ENCODE measurements at places on chromosomes 13 and 19.

GRCh38 chr19:30420881-30421280, 48.7 kb downstream of the ZNF536 start:
- DNase-seq: no peak

DNA sequence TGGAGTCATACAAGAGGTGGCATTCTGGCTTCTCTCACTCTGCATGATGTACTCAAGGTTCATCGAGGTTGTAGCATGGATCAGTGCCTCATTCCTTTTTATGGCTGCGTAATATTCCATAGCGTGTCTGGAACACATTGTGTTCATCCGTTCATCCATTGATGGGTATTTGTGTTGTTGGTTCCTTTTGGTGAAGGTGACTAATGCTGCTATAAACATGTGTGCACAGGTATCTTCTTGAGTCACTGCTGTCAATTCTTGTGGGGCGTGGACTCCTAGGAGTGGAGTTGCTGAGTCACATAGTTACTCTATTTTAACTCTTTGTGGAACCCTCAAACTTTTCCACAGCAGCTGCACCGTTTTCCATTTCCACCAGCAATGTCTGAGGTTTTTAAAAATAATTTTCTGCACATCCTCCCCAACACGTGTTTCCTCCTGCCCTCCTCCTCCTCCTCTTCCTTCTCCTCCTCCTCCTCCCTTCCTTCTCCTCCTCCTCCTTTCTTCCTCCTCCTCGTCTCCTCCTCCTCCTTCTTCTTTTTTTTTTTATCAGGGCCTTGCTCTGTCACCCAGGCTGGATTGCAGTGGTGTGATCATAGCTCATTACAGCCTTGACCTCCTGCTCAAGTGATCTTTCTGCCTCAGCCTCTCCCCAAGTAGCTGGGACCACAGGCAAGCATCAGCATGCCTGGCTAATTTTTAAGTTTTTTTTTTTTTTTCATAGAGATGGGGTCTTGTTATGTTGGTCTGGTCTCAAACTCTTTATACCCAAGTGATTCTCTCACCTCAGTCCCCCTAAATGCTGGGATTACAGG, 2.0 kb upstream of the TMEM221 start:
- no peak for DNase-seq

- DNase-seq: no peak
Measured at GRCh38 chr13:33937373-33938098, 119.6 kb downstream of the RFC3 start.

GRCh38 chr19:5588441-5588840, 20.7 kb upstream of the TINCR start:
- no peak for DNase-seq

GRCh38 chr19:8377598-8377997, 12.6 kb upstream of the RAB11B start:
- DNase-seq: no peak

- no peak for DNase-seq
Measured at GRCh38 chr19:56933014-56933705, 92.6 kb upstream of the PEG3 start.

DNA sequence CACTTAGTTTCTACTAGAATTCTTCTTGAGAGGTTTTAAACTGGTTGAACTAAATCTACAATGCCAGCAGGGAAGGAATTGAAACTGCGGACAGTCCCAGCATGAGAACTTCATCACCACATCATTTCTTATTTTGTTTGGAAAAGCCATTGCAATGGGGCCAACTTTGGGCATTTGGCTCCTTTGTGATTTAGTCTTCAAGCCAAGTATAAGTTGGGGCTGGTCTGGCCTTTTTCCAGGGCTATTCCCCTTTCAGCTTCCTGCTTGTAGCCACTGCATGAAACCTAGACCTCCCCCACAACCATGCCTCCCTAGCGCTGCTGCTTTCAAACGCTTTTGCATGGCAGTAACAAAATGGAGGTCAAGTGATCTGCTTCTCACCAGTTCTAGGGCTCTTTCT, 142.3 kb downstream of the RGCC start:
- DNase-seq: no peak

DNA sequence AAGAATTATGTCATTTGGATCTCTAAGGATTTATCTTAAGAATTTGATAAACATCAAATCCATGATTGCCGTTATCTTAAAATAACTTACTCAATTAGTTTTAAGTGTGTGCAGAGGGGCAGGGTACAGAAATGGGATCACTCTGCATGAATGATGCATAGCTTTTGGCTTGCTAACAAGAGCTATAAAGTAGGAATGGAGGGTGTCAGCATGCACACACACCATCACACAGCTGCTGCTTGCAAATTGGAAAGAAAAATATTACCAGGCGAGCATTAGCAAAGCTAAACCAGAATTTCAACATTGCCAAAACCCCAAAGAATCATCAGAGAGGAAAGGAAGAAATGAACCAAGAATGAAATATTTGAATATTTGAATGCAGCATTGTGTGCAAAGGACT, 580.6 kb downstream of the LMO7 start:
- DNase-seq: no peak

GRCh38 chr13:41006978-41007743, 12.0 kb downstream of the ELF1 start:
- DNase-seq: no peak

DNA sequence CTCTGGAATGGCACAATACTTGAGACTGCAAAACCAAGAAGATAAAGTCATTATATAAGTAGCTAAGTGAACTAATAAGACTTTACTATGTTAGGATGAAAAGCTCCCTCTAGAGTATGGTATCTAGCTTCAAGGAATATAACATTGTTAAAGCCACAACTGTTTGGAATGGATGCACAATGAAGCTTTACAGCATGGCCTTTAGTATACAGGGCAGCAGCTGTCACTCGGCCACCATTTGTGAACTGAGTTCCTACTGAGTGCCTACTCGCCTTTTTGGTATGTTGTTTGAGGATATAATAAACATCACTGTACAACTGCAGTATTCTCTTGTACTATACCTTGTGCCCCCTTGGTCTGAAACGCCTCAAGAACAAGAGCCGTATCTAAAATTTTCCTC, 6.8 kb downstream of the ALG5 start:
- no peak for DNase-seq

GRCh38 chr13:39274739-39275325, 236.6 kb downstream of the NHLRC3 start:
- no peak for DNase-seq

- DNase-seq: no peak
Measured at GRCh38 chr19:16571822-16572331, 338 bp downstream of the SLC35E1 start.

DNA sequence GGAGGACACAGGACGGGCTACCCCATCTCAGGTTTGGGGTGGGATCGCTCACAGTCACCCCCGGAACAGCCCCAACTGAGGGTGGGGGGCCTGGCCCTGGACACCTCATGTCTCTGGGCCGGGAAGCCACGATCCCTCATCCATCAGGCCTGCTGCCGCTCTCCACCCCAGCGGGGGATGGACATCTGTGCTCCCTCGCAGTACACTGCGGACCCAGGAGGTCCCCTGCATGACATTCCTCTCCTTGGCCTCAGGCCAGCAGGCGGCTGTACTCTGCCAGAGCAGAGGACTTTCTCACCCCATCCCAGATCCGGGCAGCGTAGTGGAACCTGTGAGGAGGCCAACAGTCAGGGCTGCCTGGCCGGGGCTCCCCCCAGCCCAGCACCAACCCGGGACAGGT, 15.5 kb downstream of the IRGC start:
- no peak for DNase-seq

- DNase-seq: no peak
Measured at GRCh38 chr13:83378908-83379307, 503.4 kb downstream of the SLITRK1 start.

DNA sequence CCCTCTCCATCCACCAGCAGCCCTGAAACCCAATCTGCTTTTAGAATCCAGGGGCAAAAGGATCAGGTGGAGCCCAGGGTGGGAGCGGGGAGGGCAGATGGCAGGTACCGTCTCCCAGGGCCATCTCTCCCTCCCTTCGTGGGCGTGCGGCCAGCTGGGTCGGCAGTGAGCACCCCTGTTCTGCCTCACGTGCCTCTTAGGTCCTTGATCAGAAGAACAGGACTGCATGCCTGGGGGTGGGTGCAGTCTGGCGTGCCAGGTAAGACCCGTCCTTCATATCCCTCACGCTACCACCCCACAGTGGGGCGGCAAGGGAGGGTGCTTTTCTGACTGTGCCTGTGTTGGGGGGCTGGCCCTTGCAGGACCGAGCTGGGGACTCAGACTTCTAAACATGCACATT, 2.0 kb downstream of the SLC8A2 start:
- DNase-seq: no peak

DNA sequence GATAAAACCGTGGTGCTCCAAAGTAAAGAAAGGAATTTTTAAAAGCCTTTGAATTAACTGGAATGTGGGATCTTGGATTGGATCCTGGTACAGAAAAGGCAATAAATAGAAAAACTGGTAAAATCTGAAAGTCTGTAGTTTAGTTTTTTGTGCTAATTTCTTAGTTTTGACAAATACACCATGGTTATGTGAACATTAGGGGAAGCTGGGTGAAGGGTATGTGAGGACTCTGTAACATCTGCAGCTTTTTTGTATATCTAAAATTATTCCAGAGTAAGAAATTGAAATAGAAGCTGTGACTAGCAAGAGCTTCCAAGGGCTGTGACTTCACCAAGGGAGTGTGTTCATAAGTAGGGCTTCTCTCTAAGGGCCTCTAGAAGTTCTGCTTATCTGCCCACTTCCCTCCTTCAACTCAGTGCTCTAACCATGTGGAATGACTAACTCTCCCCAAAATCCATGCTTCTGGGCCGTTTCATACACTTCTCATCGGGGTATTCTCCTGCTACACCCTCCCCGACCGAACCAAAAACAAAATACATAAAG, 26.5 kb downstream of the ARHGAP35 start:
- DNase-seq: no peak

DNA sequence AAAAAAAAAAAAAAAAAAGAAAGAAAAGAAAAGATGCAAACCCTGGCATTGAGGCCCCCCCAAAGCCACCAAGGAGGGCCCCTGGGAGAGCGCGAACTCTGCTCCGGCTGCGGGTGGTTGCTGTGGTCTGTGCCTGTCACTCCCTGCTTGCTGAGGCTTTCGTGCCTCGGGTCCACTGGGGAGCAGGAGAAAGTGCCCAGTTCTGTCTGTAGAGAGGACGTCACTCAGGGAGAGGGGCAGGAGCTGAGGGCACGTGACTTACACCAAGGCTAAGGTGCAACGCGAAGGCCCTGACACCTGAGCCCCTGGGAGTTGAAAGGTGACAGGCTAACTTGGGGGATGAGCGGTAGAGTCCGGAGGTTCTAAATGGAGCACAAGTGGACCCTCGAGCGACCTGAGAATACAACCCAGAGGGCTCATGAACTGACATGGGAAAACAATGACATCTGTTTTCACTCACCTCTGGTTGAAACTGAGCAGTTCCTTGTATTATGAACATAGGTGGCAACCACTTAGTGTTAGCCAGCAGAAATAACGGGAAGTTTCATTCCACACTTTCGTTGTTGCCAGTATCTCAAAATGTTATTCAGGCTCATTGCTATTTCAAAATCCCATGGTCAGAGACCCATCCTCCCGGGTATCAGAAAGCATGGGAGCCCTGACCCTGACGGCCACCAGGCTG, 69.2 kb upstream of the TM9SF2 start:
- DNase-seq: no peak

- no peak for DNase-seq
Measured at GRCh38 chr13:20219577-20219976, 12.5 kb downstream of the GJB6 start.

GRCh38 chr19:19461671-19462622, 53.4 kb downstream of the TSSK6 start:
- DNase-seq: no peak

DNA sequence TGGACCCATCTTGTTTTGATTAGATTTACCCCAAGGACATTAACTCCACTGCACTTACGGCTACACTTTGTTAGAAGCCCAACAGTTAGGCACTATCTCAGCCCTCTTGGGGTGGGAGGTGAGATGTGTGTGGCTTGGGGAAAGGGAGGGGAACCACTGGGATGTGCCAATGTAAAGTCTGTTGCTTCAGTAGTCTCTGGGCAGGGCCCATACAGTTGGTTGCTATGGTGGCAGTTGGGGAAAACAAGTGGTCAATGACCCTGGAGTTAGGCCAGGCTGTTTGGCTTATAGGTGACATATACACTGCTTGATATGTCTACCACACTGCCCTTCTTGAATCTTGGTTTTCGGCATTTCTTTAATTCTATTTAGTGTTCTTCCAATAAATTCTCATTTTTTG, 8.9 kb upstream of the RB1 start:
- DNase-seq: no peak

DNA sequence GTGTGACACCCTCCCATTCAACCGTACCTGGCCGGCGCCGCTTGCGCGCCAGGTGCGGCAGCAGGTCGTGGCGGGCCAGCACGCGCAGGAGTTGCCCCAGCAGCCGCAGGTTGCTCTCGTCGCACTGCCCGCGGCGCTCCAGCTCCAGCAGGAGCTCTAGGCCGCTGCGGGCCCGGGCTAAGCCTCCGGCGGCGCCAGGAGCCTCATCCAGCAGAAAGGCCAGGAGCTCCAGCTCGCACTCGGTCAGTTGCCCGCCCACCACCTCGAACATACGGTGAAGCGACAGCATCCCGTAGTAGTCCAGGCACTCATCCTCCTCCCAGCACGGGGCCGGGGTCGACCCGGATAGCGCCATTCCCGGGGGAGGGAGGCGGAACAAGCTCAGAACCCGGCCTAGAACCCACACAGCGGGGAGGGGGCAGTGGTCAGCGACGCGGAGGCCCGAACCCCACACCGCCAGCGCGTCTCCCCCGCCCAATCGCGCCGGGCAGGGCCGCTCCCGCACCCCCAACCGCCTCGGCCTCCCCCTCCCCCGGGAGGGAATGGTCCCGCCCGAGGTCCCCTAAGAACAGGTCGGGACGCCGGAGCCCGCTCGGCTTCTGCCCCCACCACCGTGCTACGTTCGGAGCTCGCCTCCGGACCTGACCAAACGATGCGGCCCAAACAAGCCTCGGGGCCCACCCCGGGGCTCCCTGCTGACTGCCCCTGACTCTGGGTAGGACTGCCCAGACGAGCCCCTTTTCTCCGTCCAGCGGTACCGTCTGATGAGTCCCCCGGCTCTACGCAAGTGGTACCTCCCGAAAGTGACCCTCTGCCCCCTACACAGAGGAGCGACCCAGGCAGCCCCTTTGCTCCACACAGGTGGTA, 591 bp downstream of the DEDD2 start:
- DNase-seq: no peak

GRCh38 chr13:30972888-30973377, 40.5 kb downstream of the TEX26 start:
- DNase-seq: no peak

DNA sequence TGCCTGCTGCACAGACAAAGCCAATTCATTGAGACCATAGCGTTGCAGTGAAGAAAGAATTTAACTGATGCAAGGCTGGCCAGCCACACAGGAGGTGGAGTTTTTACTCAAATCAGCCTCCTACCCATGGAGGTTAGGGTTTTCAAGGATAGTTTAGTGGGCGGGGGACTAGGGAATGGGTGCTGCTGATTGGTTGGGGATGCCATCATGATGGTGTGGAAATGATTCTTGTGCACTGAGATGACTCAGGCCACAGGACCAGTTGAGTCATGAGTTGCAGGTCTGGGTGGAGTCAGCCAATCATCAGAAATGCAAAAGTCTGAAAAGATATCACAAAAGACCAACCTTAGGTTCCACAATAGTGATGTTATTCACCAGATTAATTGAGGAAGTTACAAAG, 359.6 kb downstream of the FOXO1 start:
- no peak for DNase-seq
